HuH-7.5 (cell line): ENCODE measurements at places on chromosomes 3 and 15.

DNA sequence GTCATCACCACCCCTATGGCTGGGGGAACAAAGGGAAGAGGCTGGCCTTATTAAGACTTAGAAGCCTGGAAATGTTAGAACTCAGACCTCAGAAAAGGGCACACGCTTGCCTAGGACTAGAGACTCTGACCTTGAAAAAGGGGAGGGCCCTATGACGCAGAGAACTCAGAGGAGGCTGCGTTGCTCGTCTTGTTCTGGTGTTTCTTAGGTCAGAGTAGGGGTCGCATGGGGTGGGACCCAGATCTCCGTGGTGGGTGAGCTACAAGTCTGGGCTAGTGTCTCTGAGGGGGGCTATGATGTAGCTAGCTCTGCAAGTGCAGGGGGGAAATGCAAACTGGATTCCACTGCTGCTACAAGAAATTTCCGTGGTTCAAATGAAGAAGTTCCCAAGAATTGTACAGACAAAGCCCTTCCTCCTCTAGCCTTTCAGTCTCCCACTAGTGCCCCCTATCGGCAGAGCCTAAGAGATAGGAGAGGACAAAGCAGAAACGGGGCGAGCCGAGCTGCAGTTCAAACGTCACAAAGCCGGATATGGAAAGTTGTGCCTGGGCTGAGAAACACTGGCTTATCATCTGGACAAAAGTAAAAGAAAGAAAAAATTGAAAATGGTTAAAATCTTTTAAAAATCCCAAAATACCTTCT is 392.9 kb upstream of the ROBO2 start:
- no peak for DNase-seq

DNA sequence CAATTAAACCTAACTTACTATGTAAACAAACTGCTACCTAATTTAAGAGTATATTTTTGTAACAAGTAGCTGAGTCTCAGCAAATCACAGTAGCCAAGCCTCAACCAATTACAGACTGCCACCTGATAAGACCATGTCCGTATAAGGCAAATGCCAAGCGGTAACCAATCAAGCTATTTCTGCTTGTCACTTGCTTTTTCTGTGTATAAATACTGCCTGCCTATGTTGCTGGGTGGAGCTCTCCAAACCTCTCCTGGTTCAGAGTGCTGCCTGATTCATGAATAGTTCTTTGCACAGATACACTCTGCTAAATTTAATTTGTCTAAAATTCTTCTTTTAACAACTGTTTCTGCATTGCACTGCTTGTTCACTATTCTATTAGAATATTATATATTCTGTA is 42.6 kb downstream of the ZNF148 start:
- DNase-seq = no peak

DNA sequence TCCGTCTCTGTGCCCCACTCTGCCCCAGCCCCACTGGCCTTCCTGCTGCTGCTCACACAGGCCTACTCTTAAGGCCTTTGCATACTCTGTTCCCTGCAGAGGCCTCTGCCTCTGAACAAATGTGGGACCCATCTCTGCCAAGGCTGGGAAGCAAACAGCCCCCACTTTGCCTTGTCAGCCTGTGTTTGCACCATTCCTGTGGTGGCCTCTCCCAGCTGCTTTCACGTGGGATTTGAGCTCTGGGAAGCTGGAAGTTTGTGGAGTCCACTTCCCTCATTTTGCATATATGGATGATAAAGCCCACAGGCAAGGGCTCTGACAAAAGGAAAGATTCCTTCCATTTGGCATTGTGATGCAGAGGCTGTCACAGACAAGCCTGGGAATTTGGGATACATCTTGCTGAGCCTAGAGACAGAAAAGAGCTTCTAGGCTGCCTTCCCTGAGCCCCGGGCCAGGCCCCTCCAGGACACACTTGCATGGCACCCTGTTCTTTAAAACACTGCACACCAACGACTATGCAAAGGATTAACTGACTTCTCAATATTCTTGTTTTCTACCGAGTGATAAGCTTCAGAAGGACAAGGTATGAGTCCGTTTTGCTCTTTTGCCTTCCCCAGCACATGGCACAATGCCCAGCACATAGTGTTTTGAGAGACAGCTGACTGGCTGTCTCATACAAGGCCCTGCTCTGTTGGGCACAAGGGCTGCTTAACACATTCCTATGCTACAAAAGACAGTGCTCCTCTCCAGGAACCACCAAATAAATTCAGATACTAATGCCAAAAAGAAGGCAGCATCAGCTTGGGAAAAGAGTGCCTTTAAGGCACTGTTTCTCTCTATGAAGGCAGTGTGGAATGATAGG is 120.7 kb upstream of the TOPAZ1 start:
- no peak for DNase-seq

- DNase-seq = no peak
These were observed 114.8 kb downstream of the BBX start for GRCh38 chr3:107637416-107638183.

DNA sequence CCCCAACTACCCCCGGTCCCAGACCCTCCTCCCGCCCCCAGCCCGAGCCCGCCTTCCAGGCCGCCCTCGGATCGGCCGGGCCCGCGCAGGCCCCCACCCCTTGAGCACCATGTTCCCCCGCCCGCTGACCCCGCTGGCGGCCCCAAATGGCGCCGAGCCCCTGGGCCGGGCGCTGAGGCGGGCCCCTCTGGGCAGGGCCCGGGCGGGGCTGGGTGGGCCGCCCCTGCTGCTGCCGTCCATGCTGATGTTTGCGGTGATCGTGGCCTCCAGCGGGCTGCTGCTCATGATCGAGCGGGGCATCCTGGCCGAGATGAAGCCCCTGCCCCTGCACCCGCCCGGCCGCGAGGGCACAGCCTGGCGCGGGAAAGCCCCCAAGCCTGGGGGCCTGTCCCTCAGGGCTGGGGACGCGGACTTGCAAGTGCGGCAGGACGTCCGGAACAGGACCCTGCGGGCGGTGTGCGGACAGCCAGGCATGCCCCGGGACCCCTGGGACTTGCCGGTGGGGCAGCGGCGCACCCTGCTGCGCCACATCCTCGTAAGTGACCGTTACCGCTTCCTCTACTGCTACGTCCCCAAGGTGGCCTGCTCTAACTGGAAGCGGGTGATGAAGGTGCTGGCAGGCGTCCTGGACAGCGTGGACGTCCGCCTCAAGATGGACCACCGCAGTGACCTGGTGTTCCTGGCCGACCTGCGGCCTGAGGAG is 472 bp downstream of the CHST14 start:
- no peak for DNase-seq
